CD4-positive, alpha-beta T cell treated with Interleukin-2 at 100 ng/mL for 4 hours (primary cell): ENCODE measurements at places on chromosomes 12 and 14.

- no peak for DNase-seq
Measured at GRCh38 chr14:28220391-28220790, 546.2 kb upstream of the FOXG1 start.

- no peak for DNase-seq
Measured at GRCh38 chr14:30419037-30419436, 139.9 kb upstream of the G2E3 start.

GRCh38 chr14:49875640-49876198 lies 17.2 kb upstream of the ARF6 start:
- no peak for DNase-seq

GRCh38 chr14:93752980-93753561 lies 35.2 kb downstream of the PRIMA1 start:
- DNase-seq = no peak

GRCh38 chr14:20873370-20874177 lies 17.6 kb upstream of the RNASE3 start:
- DNase-seq = peak; percentile 72

DNA sequence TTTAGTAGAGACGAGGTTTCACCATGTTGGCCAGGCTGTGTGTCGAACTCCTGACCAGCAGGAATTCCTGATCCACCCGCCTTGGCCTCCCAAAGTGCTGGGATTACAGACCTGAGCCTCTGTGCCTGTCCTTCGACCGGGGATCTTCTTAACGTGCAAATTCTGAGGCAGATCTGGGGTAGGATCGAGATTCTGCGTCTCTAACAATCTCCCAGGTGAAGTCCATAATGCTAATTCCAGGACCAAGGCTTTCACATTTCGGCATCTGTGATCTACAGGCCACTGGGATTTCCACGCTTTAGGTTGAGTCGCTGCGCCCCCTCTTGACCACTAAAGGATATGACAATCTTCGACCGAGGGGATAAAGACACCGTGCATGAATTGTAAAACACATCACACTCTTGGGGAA lies 24.8 kb downstream of the FOS start:
- DNase-seq = peak; percentile 79

DNA sequence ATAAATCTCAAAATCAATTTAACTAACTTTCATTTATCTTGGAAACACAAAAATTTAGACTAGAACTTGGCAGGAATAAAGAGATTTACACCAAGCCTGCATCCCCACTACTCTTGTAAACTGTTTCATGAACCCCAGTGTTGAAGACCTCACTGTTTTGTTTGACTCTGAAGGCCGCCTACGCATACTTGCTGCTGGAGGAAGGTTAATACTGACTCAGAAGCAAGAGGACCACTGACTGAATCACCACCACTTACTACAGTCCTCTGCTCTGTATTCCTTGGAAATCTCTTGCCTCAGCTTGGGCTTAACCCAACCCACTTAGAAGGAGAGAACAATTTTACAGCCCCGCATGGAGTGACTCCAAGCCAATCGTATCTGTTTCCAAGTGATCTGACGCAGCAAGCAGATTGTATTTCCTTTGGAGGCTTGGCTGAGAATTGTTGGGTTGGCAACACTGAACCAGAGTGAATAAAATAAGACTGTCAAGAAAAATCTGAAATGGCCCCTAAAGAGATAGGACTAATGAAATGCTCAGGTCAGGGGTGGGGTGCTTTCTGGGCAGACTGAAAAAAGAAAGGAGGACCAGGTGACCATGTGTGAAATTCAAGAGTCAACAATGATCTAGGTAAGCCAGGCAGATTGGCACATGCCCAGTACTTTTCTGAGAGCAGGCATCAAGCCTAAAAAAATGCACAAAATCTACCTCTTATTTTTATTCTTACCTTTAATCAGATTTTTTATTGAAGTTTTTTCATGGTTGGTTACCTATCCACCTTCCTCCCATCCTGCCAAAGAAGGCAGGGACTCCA lies 248.6 kb downstream of the ZFP36L1 start:
- DNase-seq = no peak

DNA sequence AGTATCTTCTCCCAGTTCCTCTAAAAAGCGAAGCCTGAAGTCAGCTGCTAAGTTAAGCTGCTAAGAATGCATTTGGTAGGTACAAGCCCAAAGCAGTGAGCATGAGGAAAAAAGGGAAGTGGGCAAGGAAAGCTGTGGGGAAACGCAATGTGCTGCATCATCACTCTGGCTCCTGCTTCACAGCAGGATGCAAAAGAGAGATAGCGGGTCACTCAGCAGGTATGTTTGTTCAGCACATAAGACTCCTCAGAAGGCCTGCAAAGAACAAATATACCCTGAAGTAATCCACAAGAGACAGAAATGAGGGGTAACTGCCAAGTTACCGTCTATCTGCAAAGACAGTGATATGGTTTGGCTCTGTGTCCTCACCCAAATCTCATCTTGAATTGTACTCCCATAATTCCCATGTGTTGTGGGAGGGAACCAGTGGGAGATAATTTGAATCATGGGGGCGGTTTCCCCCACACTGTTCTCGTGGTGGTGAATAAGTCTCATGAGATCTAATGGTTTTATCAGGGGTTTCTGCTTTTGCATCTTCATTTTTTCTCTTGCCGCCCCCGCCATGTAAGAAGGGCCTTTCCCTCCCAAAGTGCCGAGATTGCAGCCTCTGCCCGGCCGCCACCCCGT lies 127.4 kb upstream of the EGLN3 start:
- DNase-seq = no peak

DNA sequence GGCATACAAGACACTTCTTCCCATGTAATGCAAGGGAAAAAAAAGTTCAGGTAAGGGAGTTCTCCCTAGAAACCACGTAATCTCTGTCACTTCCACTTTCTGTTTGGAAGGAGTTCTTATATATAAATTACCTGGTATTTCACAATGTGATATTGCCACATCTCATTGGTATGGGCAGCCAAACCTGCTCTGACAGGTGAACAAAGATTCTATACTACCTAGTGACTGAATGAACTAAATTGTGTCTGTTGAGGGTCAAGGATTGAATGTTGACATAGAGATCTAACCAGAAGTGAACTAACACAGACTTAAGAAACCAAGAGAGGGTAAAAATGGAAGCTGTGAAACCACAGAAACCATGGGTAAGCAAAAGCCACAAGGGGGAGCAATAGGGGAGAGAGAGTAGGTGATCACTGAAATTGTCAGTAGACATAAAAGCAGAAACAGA lies 161.3 kb downstream of the RPL10L start:
- DNase-seq = no peak

DNA sequence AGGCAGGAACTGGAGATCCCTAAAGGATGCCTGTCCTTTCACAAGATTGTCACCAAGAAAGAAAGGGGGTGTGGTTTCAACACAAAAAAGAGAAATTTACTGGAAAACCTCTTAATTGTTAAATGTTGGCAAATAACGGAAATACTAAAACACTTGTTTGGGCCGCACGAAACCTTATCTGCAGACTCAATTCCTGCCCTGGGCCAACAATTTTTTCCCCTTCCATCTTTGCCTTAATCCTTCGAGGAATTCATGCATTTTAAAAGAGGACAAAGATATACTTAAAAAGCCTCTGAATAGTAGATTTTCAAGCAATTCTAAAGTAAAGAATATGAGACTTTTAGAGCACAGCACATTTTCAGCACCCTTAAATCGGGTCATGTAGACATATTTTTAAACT lies 366.2 kb downstream of the DUSP6 start:
- DNase-seq = no peak

DNA sequence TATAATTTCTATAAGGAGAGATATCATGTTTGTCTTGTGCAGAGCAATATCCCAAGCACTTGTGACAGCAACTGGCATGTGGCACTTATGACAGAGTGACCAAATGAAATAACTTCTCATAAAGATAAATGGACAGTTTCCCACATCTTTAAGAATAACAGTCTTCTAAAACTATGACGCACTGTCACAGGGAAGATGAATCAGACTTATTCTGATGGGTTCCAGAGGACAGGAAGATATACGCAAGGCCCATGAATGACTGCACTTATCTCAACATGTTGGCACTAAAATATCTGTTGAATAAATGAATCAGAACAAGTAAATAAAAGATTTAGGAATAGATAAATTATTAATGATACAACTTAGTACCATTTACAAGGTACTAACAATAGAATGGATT lies 465.8 kb upstream of the SYT1 start:
- DNase-seq = no peak

- no peak for DNase-seq
Measured at GRCh38 chr12:46356655-46357437, 15.7 kb downstream of the SLC38A2 start.

DNA sequence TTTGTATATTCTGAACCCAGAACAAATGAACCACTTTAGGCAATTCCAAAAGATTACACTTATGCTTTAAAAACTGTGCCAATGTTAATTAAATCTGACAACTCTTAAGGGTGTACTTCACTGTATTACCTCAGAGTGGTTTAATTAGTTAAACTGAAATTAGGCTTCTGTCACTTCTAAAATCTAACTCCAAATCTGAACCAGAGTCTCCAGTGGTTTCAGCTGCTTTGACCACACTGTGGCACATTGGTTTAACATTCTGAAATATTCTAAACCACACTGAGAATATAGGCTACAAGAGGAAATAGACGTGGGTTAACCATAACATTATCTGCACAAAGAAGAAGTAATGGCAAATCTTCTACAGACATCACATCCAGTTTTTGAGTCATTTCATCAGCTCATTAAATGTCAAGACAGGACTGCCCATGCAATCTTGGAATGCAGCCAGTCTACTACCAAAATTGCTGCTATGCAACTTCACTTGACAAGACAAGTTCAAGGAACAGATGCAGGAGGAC lies 94.8 kb downstream of the LRP6 start:
- peak; percentile 2 for DNase-seq

- DNase-seq = no peak
Measured at GRCh38 chr12:19869413-19869812, 430.1 kb downstream of the AEBP2 start.

DNA sequence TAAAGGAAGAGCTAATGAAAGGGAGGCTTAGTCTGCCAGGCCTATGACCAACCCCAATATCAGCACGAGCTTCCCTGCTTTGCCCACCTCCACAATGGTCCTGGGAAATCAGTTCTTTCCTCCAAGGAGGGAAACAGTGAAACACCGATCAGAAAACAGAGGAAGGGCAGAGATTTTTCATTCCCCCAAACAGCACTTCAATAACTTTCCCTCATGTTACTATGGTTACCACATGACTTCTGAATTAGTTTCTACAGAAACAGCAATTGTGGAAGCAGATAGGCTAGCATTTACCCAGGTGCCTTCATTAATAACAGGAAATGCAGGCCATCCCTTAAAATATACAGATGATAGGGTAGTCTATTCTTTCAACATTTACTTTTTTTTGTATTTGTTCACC lies 35.9 kb downstream of the TRIM9 start:
- DNase-seq = no peak

- no peak for DNase-seq
Measured at GRCh38 chr12:1859643-1860042, 39.3 kb downstream of the LRTM2 start.

DNA sequence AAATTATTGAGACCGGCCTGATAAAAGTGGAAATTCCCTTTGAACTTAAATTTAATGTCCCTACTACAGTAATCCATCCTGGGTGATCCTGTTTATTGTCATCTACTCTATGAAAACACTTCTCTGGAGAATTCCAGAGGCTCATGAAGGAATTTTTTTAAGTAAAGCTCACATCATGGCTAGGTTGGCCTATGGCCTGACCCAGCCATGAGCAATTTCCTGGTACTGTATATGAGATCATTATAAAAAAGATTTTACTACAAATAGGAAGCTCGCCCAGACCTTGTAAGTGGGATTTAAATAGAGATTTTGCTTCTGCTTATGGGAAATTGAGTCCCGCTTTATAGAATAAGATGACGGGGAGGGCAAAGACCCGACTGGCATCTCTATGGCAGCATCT lies 215.5 kb downstream of the DPF3 start:
- no peak for DNase-seq

DNA sequence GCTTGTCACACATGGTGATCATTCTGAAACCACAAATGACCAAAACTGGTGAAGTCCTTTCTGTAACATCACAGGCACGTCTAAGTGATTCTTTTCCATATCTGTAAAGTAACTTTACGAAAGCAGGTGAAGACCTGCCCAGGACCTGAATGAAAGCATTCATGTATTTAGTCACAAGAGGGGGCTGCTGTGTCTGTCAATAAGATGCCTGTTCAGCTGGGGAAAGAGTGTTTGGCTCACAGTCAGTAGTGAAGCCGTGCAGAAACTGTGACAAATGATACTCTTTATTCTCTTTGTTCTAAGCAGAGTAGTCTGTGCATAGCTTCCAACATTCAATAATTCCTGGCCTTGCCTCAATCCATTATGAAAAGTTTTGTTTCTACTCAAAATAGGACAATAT lies 373.5 kb upstream of the OR4E1 start:
- DNase-seq = peak; percentile 65

DNA sequence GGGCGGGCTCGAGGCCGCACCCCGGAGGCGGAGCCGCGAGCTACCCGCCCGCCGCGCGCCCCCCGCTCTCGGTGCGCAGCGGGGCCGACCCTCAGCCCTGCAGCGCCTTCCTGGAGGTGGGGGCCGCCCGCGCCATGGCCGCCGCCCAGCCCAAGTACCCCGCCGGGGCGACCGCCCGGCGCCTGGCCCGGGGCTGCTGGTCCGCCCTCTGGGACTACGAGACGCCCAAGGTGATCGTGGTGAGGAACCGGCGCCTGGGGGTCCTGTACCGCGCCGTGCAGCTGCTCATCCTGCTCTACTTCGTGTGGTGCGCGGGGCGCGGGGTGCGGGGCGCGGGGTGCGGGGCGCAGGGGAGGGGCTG lies at the start of gene P2RX2:
Gene P2RX2 (plus strand): TSS at position 94 of the 361 bp plus-strand sequence. CDS start 41 bp downstream, at position 135.
- DNase-seq = no peak

- DNase-seq = peak; percentile 20
Measured at GRCh38 chr12:52022841-52023181, 16.1 kb downstream of the TAMALIN start.

- no peak for DNase-seq
Measured at GRCh38 chr14:87990682-87991081, 2.3 kb downstream of the GALC start.

GRCh38 chr12:512933-513332 lies 53.2 kb downstream of the B4GALNT3 start:
- no peak for DNase-seq

DNA sequence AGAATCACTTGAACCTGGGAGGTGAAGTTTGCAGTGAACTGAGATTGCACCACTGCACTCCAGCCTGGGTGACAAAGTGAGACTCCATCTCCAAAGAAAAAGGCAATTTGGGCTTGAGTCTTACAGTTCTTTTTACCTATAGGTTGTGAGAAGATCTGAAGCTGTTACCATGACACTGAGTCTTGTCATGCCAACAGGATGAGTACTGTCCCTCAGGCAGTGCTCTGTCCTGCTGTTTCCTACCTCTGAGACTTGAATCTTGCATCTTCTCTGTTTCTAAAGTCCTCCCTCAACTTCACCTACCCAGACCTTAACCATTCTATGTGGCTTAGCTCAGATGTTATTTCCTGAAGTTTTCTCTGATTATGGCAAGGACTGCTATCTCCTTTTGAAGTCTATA lies 400.8 kb upstream of the PRICKLE1 start:
- no peak for DNase-seq

DNA sequence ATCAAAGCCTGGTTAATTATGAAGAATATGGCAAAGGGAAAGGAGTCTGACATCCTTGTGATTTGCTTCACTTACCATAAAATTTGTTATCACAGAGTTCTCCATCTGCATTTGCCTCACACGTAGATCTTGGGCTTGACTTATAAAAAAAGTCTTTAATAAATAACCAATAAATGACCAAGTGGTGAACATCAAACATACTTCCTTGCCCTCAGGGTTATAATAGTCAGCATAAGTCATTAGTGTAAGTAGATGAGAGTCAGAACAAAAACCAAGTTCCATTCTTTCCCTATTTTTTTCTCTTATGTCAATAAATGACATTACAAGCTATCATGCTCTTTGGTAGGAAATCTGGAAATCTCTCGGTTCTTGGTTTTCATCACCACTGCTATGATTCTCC lies 635.4 kb upstream of the ATXN7L3B start:
- DNase-seq = no peak
